ENCODE measurements at places on chromosomes 7 and 10. TPM values are rescaled to one million over a fixed set of nuclear protein-coding genes. Genes with fewer than 3 reads are reported as not detected.

- no peaks in the 10 kb centered on the region for H3K36me3 ChIP-seq
- no peak overlapping the region for H3K27ac ChIP-seq
- H3K4me1 ChIP-seq: peaks cover 53% of the 10 kb centered on the region
- H3K4me3 ChIP-seq: no peak overlapping the region
- no peak for DNase-seq
These were observed 11.8 kb downstream of the CCSER2 start for GRCh38 chr10:84340187-84340586.

GRCh38 chr10:86673216-86673826 lies 5.0 kb downstream of the LDB3 start:
- H3K4me3 ChIP-seq: no peak overlapping the region
- no peak for DNase-seq
- H3K27ac ChIP-seq: no peak overlapping the region
- H3K36me3 ChIP-seq: no peaks in the 10 kb centered on the region

- H3K4me3 ChIP-seq: no peak overlapping the region
- H3K4me1 ChIP-seq: no peaks in the 10 kb centered on the region
- H3K27ac ChIP-seq: no peak overlapping the region
These were observed 91.1 kb upstream of the ARHGAP21 start for GRCh38 chr10:24814568-24815313.

- no peak overlapping the region for H3K4me3 ChIP-seq
- peaks cover 19% of the 10 kb centered on the region for H3K4me1 ChIP-seq
- H3K36me3 ChIP-seq: peaks cover 59% of the 10 kb centered on the region
- peak overlapping the region; percentile 41 for H3K27ac ChIP-seq
These were observed 55.5 kb downstream of the DLD start for GRCh38 chr7:107946451-107946850.

DNA sequence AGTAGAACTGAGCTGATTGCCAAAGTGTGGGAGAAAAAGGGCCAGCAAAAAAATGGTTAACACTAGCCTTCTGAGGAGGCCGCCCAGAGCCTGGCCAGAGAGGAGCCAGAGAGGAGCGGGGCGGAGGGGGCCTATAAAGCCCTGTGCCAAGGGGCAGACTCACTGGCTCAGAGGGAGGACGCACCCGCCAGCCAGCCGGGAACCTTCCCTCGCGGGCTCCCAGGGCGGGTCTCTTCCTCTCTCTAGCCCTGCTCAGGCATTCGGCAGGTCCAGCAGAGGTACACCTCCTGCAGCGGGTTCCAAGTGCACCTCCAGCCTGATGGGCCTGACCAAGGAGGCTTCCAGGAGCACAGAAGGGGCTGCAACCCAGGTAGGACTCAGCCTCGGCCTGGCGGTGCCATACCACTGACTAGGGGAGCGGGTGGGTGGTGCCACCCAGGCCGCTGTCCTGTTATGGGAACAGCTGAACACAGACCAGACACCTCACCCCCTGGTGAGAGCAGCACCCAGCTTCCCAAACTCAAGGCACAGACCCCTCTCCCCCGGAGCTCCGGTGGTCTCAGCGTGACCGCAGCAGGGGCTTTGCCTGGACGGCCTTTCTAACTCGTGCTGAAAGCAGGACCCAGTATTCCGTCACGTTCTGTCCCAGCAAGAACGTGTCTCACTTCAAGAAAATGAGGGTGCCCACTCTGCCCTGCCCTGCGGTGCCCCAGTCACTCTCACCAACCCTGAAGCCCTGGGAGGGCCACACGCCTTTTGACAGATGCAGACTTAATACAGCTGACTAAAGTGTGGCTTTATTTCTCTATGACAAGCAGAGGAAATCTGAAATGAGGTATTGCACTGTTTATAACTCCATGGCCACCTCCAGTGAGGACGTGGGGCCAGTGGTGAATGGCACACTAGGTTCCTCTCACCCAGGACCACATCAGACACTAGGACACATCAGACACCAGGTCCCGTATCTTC lies at the start of gene GPER1:
GPER1 (plus strand) TSS at position 162 of the 969 bp plus-strand sequence. CDS start 3,616 bp downstream, outside the sequence.
- H3K27me3 ChIP-seq: no peaks in the 10 kb centered on the region
- H3K4me3 ChIP-seq: peak within 1 kb of the TSS; percentile 40
- peak; percentile 88 for DNase-seq

- H3K27me3 ChIP-seq: peaks cover 41% of the 10 kb centered on the region
- H3K27ac ChIP-seq: no peak overlapping the region
- no peaks in the 10 kb centered on the region for H3K4me1 ChIP-seq
- no peak overlapping the region for H3K4me3 ChIP-seq
- no peaks in the 10 kb centered on the region for H3K36me3 ChIP-seq
- DNase-seq: peak; percentile 59
These were observed 33.5 kb upstream of the CPN1 start for GRCh38 chr10:100114976-100115770.

DNA sequence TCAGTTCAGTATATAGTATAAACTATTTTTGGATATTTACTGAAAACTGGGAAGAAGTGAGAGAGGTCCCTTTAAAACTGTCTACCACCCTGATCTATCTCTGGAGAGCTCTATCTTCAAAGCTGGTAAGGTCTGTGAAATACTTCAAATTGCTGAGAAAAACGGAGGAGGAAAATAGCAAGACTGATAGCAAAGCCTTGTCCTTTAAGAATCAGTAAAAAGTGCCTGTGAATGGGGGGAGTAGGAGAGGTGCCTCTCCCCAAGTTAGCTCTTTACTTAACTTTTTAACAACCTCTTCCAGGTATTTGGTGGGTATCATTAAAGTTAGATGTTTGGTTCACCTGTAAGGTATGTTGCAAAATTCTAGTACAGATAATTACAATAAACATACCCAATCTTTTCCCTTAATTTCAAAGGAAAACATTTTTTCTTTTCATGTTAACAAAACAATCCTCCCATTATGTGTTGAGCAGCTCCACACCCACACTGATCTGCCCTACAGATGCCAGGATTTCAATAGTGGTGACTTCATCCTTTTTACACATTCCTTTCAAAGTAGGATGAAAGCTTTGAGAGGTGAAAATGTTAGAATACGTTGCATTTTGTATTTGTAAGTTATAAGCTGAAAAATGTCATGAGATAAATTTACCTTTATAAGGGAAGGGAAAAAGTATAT lies 149.2 kb downstream of the CRPPA start:
- H3K4me1 ChIP-seq: no peaks in the 10 kb centered on the region
- H3K36me3 ChIP-seq: no peaks in the 10 kb centered on the region
- H3K27me3 ChIP-seq: no peaks in the 10 kb centered on the region
- no peak overlapping the region for H3K4me3 ChIP-seq
- no peak overlapping the region for H3K27ac ChIP-seq

DNA sequence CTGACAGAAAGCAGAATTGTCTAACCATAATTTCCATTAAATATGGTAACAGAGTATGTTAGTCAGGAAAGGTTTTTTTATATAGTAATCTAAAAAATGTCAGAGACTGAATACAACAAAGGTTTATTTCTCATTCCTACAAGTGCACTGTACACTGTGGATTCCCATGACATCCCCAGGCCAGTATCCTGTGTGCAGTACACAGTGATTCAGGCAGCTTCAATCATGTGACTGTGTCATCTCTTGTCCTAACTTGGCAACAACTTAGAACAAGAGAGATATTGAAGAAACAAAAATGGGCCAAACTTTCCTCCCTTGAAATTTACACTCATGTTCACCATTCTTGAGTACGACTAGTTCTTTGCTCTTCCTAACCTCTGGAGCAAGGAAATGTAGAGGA lies 189.8 kb upstream of the SEMA3A start:
- no peaks in the 10 kb centered on the region for H3K4me1 ChIP-seq
- H3K4me3 ChIP-seq: no peak overlapping the region
- H3K27me3 ChIP-seq: no peaks in the 10 kb centered on the region
- no peaks in the 10 kb centered on the region for H3K36me3 ChIP-seq

GRCh38 chr7:26078437-26079336 lies 73.3 kb upstream of the NFE2L3 start:
- no peak overlapping the region for H3K27ac ChIP-seq
- peak; percentile 65 for DNase-seq
- no peak overlapping the region for H3K4me3 ChIP-seq
- peaks cover 9% of the 10 kb centered on the region for H3K4me1 ChIP-seq
- H3K27me3 ChIP-seq: peaks cover 73% of the 10 kb centered on the region

LIPK gene
- not detected for polyA plus RNA-seq

GPNMB gene
- 9.4 TPM for polyA plus RNA-seq

ARHGAP21 gene
- polyA plus RNA-seq: 37.7 TPM

ERVW-1 gene
- polyA plus RNA-seq: not detected

VAX1 gene
- polyA plus RNA-seq: not detected

All from stomach (tissue), 19 donors.